ENCODE measurements at places on chromosomes 11 and 22.

- DNase-seq: no peak
These were observed 541.9 kb upstream of the CCDC90B start for GRCh38 chr11:83827940-83828554.

DNA sequence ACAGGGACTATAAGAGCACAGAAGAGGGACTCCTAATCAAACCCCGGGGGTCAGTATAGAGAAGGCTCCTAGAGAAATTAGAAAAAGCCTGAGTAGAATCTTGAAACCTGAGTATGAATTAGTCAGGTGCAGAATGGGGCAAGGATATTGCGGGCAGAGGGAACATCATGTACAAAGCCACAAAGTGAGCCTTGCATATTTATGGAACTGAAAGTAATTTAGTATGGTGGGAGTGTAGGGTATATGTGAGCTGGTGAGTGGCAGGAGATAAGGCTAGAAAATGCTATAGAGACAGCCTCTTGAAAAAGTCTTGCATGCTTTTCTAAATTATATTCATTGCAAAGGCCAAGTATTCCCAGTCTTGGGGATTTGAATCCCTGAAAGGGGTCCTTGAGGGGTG is 93.7 kb downstream of the STIM1 start:
- DNase-seq: peak; percentile 32

DNA sequence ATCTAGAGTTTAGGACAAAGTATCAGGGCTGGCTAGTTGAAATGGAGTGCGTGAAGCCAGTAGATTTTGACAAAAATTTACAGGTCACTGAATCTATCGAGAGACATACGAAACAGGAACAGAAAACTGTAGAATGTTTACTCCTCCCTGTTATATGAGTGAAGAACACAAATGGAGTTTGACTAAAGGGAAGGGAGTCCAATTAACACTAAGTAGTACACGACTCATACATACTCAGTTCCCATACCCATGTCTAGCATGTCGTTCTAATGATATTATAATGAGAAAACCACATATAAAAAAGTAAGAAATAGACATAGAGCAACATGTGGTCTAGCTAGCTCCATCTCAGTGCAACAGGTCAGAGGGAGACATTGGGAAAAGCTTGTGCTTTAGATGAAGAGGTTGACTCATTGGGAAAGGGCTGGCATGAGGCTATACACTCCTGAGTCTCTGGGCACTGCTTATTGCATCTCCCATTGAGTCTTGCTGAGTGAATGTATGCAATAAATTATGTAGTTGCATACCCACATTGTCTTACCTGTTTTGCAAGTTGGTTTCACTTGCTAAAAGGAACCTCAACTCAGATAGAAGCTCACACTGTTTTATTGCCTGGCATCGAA is 43.5 kb downstream of the CD44 start:
- no peak for DNase-seq

- no peak for DNase-seq
These were observed 34.3 kb downstream of the ETS1 start for GRCh38 chr11:128552783-128553661.

GRCh38 chr11:71284525-71285092 is 32.2 kb upstream of the SHANK2 start:
- DNase-seq: no peak

- DNase-seq: no peak
These were observed 55.2 kb upstream of the ZBED5 start for GRCh38 chr11:10913075-10913474.

DNA sequence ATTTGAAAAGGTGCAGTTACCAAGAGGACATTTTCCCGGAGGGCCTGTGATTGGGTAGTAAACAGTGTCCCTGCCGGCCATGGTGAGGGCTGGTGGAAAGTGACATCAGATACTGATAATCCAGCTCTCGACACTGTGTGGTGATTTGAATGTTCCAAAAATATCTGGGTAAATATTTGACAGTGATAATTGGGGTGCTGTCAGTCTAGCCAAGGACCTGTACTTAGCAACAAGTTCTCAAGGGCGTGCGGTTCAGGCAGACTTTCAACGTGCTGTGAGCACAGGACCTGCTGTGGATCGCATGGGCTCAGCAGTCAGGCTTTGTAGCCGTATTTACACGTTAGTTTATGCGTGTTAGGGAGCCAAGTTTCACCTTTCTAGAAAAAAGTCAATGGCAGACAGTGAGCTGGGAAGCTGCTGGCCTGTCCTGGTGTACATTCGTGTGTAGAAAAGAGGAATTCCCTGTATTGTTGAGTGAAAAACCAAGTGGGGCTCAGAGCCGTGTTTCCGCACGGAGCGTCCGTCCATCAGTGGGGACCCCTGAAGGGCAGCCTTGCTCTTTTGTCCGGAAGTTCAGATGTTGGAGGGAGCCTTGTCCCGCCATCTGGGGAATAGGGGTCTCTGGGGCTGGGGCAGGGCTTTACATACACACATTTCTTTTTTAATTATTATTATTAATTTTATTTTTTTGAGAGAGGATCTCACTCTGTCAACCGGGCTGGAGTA is 11.3 kb downstream of the TRMU start:
- DNase-seq: no peak

- DNase-seq: peak; percentile 12
These were observed 190.8 kb downstream of the DSCAML1 start for GRCh38 chr11:117606211-117606610.

DNA sequence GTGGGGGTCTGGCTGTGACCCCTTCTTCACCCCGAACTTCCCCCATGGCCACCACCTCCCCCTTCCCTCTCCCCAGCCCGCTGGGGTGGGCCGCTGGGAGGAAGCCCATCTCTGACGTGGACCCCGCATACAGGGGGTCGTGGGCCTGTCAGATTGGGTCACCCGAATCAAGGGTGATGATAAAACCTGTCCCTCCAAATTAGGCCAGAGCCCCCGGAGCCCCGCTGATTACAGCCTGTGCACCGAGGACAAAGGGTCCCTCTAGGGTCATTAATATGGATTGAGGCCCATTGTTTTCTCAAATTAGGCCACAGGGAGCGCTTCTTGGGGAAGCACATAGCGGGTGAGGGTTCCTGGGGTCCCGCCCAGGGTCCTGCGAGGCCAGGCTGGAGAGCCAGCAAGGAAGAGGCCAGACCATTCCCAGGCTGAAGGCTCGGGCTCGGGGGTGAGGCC is 4.9 kb upstream of the LINC01488 start:
- no peak for DNase-seq

DNA sequence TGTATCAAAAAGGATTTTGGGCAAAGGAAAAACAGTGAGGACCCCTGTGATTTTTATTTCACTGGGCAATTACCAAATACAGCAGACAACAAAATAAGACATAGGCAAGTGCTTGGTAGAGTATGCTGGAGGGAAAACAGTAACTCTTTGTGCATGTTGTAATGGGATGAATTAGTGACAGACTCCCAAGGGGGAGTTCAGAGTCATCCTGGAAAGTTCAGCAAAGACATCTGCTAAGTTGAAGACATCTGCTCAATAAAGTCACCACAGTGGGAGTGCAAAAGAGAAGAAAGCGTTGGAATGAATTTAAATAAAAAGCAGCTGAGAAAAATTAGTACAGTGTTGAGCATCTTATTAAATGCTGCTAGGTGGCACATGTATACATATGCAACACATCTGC is 378.8 kb upstream of the ISX start:
- DNase-seq: no peak

DNA sequence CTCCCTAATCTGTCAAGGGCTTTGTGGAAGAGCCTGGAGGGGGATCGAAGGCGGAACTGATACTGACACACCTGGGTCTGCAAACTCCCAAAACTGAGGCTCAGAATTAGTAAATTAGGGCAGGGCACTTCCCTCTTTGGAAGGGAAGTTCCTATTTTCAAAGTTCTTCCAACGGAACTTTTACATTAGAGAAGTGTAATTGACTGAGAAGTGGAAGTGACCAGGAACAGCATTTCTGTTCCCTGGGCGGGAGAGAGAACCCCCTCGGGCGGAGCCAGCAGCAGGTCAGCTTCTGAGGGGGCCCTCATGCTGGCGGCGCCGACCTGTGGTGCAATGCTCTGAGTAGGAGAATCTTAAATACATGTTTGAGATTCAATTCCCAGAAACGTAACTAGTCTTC is 1.1 kb upstream of the CBL start:
- no peak for DNase-seq

- no peak for DNase-seq
These were observed 60.1 kb upstream of the MPEG1 start for GRCh38 chr11:59272771-59273372.

GRCh38 chr11:30107899-30108298 is 91.1 kb upstream of the KCNA4 start:
- no peak for DNase-seq

- no peak for DNase-seq
These were observed 2.2 kb downstream of the ARSA start for GRCh38 chr22:50625568-50626313.

GRCh38 chr11:47057365-47057764 is 119.3 kb downstream of the ARFGAP2 start:
- DNase-seq: no peak

DNA sequence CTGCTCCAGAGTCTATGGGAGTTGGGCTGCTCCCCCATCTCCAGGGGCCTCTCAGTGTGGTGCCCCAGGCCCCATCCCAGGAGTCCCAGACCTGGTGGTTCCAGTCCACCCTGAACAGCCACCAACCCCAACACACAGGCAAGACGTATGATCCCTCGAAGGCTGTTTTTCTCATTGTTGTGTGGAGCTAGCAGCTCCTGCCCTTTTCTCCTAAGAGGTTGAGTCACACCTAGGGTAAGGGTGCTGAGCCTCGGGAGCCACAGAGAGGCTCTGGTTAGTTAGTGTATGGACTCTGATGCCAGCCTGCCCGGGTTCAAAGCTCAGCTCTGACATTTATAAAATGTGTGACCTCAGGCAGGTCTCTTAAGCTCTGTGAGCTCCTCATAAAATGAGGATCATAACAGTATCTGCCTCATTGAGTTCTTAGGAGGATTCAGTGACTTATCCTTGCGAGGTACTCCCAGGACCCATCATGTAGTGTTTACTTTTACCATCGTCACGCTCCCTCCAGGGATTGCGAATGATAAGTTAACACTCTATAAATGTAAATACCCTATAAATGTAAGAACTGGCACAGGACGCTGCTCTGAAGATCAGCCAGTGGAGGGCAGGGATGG is 47.2 kb downstream of the FBLN1 start:
- no peak for DNase-seq

- DNase-seq: no peak
These were observed 37.1 kb upstream of the SWAP70 start for GRCh38 chr11:9626496-9627394.

GRCh38 chr11:121104312-121104762 is 3.3 kb downstream of the TECTA start:
- no peak for DNase-seq

DNA sequence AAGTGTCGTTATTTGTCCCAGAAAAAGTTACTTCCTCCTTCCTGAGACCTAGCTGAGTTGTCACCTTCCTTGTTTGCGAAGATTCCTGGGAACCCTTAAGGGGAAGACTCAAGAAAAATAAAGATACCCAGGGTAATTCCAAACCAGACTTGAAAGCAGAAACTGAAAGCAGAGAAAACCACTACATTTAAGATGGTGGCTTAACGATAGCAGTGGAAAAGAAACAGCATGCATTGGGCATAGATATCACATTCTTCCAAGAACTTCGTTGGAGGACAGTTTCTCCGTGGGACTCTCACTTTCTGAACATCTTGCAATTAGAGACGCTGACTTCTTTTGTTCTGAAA is 89.1 kb downstream of the FAM76B start:
- peak; percentile 34 for DNase-seq

DNA sequence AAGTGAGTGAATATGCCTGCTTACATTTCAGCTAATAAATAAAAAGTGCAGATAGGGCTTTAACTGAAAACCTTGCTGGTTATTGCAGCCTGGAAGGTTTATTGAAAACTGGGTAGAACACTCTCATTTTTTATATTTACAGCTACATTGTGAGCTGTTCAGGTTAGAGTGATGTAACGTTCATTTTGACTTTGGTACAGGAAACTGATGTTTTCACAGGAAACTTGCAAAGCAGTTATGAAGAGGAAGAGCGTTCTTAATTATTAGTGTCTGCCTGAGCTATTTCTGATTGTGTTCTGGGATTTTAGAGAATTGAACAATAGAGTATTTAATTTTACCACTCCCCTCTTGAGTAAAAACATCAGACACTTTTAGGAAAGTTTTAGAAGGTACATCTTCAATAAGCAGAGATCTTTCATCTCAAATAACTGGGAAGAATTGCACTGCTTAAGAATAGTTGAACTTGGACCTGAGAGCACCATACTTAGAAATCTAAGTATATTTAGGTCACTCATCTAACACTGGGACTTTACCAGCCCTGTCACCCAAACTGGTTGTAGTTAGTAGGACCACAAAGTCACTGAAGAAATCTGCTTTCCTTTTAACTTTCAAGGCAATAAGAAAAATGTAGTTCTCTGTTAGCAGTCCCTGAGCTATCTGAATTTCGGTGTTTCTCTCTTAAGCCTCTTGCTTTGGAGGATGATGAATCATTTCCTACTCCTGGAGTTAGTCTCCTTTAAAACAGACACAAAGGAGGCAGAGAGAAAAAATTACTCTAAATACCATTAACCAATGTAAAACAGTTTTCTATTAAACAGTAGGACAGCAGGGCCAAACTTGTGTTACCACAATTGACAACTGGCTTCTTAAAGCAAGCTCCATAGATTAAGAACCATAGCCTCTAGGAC is 128.6 kb upstream of the DDI1 start:
- DNase-seq: no peak

GRCh38 chr11:126282736-126283591 is at the start of gene TIRAP:
TIRAP (plus strand) TSS chr11:126283093; CDS start chr11:126290895, 7,802 bp downstream.
- DNase-seq: peak; percentile 62

DNA sequence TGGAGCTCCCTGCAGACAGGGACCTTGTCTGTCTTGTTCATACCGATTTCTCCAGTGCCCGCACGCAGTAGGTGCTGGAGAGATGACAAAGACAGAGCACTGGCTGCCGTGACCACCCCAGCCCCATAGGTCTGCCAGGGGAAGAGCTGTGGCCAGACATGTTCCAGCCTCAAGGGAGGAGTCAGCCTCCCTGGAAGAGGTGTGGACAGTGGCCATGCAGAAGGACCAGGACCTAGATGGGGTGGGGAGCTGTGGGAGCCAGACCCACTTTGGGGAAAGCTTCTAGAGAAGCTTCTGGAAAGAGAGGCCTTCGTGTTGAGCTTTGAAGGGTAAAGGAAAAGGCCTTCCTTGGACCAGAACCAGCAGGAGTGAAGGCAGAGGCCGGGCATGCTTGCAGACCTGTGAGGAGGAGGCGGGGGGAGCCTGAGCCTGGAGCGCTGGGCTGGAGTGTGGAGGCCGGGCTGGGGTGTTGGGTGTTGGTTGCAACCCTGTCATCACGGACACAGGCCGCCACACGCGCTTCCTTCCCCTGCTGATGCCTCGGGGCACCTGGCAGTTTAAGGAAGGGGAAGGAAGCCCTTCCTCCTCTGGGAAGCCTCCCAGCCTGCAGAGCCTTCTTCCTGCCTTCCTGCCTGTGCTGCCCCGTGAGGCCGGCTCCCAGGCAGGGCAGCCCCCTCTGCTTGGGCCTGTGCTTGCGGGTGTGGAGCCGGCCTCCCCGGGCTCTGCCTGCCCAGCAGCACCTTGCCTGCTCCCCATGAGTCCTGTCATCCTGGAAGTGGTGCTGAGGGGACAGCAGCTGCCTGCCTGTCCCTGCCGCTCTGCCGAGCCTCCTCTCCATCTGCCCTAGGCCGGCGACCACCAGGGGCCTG is 12.3 kb downstream of the RELT start:
- no peak for DNase-seq

- no peak for DNase-seq
These were observed 62.2 kb downstream of the SGSM3 start for GRCh38 chr22:40432625-40433024.

Data from T-helper 2 cell treated with Interferon-gamma antibody and Interleukin-4, amounts not matched to agents 5 μg/mL and 100 μg/mL, for 36 hours (primary cell).